ENCODE measurements at places on chromosomes 7 and 10.

GRCh38 chr7:544338-545221 is 24.9 kb upstream of the PDGFA start:
- no peak for DNase-seq

DNA sequence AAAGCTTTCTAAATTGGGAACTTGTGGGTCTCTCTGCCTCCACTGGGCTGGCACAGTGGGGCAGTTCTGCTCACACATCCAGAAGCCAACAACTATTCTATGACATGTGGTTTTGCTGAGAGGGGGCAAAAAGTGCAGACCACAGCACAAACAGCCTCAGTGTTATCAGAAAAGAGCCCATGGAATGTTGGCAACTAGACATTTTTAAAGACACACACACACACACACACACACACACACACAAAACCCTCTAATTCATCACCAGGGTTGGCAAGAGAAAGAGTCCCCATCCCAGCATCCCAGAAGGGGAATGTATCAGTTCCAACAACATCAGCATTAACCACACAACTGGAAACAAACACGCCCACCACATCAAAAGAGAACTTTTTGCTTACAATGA is 117.1 kb downstream of the FGFR2 start:
- DNase-seq: no peak

DNA sequence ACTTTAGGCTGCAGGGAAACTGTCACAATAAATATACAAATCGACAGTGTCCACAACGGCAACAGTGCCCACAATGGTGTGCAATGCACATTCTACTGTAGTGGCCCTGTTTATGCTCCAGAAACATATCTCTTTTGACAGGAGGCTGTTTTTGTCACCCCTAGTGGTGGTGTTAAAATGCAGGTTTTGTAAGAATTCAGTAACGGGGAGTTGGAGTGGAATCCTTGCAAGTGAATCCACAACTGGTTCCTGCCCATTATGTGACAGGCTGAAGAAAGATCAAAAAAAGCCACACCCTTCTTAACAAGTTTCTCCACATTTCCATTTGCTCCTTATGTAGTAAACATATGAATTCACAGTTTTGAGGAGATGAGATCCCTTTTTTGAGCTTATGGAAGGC is 58.5 kb downstream of the BEND7 start:
- DNase-seq: no peak

GRCh38 chr7:91375378-91375777 is 111.1 kb downstream of the FZD1 start:
- DNase-seq: no peak

- DNase-seq: no peak
Measured at GRCh38 chr7:82044497-82045080, 274.7 kb upstream of the HGF start.

DNA sequence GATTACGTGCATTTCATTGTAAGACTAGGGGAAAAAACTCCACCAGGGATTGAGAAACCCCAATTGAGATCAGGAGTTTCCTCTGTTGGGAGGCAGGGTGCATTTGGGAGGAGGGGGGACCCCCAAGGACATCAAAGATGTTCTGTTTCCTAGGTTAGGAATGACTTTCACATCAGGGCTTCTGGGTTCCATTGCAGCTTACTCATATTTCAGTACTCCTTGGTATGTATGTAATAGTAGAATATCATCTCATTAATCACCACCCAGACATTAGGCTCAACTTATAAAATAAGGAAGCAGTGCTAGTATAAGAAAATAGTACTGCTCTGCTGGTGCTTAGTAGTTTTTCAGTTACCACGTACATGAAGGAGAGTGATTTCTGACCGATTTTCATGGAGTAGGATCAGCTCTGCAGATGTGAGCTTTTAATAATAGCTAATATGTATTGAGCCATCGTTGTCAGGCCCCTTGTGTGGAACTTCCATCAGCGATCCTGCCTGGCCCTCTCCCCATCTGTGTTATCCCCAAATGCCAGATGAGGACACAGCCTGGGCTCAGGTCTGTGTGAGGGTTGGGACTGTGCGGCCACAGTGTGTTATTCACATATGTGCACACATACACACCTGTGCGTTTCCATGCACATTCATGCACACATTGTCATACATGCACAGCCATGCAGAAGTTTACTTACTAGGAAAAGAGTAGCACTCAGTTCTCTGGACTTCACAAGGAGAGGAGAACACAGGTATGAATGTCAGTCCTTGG is 23.5 kb downstream of the UPP1 start:
- no peak for DNase-seq

DNA sequence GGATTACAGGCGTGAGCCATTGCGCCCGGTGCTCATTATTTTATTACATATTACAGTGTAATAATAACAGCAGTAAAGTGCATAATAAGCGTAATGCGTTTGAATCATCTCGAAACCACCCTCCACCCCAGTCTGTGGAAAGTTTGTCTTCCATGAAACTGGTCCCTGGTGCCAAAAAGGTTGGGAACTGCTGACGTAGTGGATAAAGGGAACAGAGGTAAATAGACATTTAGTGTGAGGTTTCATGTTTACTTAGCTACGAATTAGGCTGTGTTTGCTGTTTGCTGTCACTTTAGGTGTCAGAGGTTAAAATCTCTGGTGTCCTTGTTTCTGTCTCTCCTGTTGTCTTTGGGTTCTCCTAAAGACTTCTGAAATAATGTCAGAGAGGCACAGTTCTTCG is 60.3 kb upstream of the SLC39A12 start:
- DNase-seq: no peak

All from GM10248 (cell line).